ENCODE measurements at places on chromosomes 6 and 20. TPM values are rescaled to one million over a fixed set of nuclear protein-coding genes. Genes with fewer than 3 reads are reported as not detected.

The SAMHD1 gene
- 53.1 TPM for total RNA-seq

The RREB1 gene
- 35.8 TPM for total RNA-seq

The ADAM33 gene
- 4.0 TPM for total RNA-seq

The PRKN gene
- total RNA-seq = 2.0 TPM

The SGK2 gene
- not detected for total RNA-seq

The CHD6 gene
- total RNA-seq = 51.5 TPM

The BHLHE23 gene
- total RNA-seq = 0.22 TPM

The BPI gene
- not detected for total RNA-seq

The ARFGEF3 gene
- 12.5 TPM for total RNA-seq

The KIF25 gene
- total RNA-seq = 0.59 TPM

The OTOR gene
- not detected for total RNA-seq

The SMPD2 gene
- total RNA-seq = 13.0 TPM

The ZNF184 gene
- 6.5 TPM for total RNA-seq

The KCNQ2 gene
- total RNA-seq = 71.5 TPM

The GGTLC1 gene
- not detected for total RNA-seq

The CLVS2 gene
- 0.26 TPM for total RNA-seq

The IL17A gene
- not detected for total RNA-seq

The MUCL3 gene
- total RNA-seq = 0.20 TPM

The LKAAEAR1 gene
- not detected for total RNA-seq

The MYBL2 gene
- 165 TPM for total RNA-seq

The TFAP2A gene
- 2.6 TPM for total RNA-seq

The ATAT1 gene
- total RNA-seq = 19.6 TPM

The HEBP2 gene
- 57.8 TPM for total RNA-seq

The ZNF831 gene
- total RNA-seq = not detected

The TSPO2 gene
- total RNA-seq = not detected

The SLC35F1 gene
- total RNA-seq = 4.0 TPM

The GTSF1L gene
- not detected for total RNA-seq

All from H9 (cell line).